ENCODE measurements at places on chromosomes 6 and 20.

GRCh38 chr6:43736211-43736786, 33.7 kb upstream of the VEGFA start:
- no peak for DNase-seq

- DNase-seq = no peak
Observed at GRCh38 chr6:112911959-112912358, 564.8 kb downstream of the RFPL4B start.

DNA sequence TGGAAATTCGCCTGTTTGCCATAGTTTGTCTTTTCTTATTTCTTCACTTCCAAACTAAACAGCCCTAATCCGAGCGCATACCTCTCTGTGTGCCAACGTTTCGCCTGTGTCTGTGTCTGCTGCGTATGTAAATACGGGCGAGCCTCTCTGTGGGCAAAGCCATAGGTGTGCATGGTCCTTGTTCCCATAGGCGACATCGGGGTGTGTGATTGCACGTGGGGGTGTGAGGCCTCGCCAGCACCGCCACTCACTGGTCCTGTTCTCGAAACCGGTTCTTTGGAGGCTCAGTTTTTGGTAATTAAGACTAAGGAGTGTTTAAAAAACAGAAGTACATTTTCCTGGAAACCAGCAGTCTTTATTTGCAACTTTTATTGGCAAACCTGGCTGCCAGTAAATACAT, 6.0 kb upstream of the FOXC1 start:
- DNase-seq = no peak

GRCh38 chr6:136788069-136788902, 4.0 kb downstream of the MAP3K5 start:
- no peak for DNase-seq

- DNase-seq = no peak
Observed at GRCh38 chr6:29510202-29510601, 22.4 kb upstream of the MAS1L start.

- no peak for DNase-seq
Observed at GRCh38 chr6:20709451-20709850, 175.2 kb downstream of the CDKAL1 start.

DNA sequence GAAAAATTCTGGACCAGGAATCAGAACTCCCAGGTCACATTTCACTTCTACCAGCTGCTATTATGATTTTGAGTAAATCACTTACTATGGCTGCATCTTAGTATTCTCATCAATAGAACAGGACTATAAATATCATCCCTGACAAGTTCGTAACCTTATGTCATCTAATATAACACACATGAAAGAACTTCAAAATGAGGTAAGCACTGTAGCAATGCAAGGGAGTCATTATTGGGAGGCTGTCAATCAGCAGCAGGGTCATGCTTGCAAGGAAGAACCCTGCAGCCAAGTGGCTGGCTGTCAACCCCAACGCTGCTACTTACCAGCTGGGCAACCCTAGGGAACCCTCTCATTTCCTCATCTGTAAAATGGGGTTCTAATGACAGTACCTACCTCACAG, 123.3 kb upstream of the B3GAT2 start:
- DNase-seq = no peak

DNA sequence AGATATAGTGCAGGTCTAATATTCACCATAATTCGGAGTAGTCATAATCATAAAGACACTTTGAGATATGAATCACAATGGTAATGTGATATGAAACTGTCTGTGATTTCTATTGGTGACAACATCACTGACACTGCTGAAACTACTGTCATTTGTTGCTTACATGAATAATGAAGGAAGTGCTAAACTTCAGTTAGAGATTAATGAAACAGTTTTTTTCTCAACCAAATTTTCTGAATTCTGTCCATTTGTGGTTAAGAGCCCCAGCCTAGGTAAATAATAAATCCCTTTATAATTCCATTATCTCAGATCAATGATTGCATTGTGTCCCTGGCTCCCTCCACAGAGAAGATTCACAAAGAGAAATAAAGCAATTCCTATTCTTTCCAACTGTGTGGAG, 122.6 kb downstream of the HIVEP2 start:
- no peak for DNase-seq

DNA sequence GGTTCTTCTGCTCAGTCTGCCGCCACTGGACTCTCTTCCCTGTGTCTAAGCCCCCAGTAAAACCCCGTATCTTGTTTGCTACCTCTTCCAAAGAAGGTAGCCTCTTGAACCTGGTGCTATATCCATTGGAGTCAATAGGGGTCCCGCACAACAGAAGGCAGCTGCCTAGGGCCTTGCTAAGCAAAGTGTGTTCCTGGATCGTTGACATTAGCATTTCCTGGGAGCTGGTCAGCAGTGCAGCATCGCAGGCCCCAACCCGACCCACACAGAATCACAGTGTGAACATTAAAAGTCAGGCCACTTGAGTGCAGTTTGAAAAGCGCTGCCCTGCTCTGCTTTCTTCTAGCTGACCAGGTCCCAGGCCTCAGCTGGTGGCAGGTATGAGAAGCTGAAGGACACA, 2.9 kb downstream of the ADA start:
- no peak for DNase-seq

- DNase-seq = peak; percentile 83
Observed at GRCh38 chr6:132715204-132715603, 1.3 kb upstream of the VNN1 start.

DNA sequence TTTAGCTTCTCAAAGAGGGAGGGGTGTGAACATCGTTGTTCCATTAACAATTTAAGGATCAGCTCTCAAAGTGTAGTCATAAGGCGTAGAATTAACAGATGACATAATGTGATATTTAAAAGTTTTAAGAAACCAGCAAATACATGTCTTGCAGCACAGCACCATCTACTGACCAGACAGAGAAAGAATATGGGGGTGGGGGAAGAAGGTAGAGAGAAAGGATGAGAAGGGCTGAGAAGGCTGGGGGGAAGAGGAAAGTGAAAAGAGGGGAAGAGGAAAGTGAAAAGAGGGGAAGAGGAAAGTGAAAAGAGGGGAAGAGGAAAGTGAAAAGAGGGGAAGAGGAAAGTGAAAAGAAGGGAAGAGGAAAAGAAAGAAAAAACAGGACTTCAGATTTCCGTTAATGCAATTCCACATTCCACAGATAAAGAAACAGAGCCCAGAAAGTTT, 80.9 kb downstream of the HAO1 start:
- DNase-seq = peak; percentile 72

DNA sequence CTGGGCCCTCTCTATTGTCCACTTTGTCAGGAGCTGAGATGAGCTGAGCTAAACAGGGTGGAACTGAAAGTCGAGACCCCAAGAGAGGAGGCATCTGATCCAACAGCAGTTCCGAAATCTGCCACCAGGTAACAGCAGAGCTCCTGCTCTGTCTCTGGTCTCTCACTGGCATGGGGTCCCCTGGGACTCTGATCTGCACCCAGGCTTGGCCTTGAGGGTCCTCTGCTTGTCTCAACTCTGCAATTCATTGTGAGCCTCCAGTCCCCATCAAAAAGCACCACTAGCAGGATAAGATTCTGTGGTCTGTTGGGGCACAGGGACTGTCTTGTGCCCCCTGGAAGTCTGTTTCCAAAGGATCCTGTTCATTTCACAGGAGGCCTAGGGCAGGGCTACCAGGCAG, 62.5 kb upstream of the TOP1 start:
- DNase-seq = no peak

- no peak for DNase-seq
Observed at GRCh38 chr6:119241111-119241465, 108.5 kb downstream of the MAN1A1 start.

GRCh38 chr6:128882991-128883611, at the start of gene LAMA2:
Gene LAMA2, plus strand, starts transcription at chr6:128883138. Its CDS starts 108 bp downstream, at chr6:128883246.
- DNase-seq = peak; percentile 84

GRCh38 chr6:159682810-159683209, 10.2 kb downstream of the SOD2 start:
- DNase-seq = no peak

DNA sequence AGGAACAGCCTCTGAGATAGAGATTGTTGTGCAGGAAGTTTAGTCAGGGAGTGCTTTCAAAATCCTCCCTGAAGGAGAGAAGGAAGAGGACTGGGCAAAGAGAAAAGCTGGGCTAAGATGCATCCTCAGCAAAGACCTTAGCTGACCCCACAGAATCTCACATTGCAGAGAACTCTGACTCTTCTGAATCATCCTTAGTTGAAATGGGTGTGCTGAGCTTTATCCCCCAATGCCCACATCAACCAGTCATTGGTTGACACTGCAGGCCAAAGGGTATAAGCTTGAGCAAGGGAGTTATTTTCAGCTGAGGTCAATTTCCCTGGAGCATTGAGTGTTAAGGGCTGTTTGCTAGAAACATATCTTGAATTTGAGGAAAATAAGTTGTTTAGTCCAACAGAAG, 732.2 kb downstream of the CBLN4 start:
- DNase-seq = no peak

DNA sequence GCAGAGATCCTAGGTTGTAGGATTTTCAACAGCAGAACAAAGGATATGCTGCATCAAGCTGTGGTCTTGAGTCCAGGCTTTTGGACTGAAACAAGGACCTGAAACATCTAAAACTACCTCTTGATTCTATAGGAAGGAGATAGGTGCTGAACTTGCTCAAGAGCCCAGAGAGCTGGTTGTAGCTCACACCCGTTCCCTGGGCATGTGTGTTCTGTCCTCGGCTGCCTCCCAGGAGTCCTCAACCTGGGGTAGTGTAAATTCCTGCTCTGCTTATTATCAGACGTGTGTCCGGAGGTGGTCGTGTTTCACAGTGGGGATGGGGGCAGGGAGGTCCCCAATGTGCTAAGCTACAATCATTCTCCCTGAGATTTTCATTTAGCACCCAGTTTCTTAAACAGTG, 4.8 kb downstream of the NOP56 start:
- DNase-seq = no peak

DNA sequence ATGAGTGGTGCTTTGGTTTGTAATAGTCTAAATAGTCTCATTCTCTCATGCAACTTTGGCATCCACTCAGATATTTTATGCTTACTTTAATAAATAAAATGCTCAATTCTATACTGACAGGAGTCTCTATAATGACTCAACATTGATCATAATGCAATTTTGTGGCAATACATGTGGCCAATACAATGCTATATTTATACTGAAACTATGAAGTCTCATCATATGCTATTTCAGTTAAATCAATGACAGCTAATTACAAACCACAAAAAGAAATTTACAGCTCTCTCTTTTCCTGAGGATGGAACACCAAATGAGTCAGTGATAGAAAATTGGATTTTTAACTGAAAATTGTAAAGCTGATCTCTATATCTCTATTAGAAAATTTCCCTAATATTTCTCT, 77.1 kb downstream of the WASF1 start:
- DNase-seq = no peak

GRCh38 chr6:71967436-71967835, 81.1 kb downstream of the RIMS1 start:
- DNase-seq = no peak

DNA sequence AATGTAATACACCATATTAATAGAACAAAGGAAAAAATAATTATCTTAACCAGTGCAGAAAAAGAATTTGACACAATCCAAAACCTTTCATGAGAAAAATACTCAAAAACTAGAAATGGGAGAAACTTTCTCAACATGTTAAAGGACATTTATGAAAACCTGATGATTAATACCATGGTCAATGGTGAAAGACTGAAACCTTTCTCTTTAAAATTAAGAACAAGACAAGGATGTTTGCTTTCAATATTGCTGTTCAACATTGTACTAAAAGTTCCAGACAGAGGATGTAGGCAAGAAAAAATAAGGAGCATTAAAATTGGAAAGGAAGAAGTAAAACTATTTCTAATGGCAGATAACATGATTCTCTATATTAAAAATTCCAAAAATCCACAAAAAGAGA, 981.3 kb upstream of the FLRT3 start:
- no peak for DNase-seq

- DNase-seq = no peak
Observed at GRCh38 chr6:66556936-66557335, 849.9 kb upstream of the EYS start.

DNA sequence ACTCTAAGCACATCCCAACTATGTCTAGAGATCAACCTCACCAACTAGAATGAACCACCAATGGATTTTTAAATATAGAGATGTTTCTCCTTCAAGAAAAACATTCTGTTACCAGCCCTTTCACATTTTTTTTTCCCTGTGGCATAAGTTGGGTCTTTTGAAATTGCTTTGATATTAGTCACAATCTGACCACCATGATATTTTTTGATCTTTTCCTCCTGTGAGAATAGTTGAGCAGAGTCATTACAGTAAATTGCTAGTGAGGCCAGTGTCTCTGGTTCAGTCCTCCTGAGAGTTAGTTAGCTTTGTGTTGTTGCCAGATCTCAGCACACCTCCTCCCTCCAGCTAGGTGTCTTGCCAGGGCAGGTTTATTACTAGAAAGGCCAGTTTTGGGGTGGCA, 79.7 kb upstream of the MYLIP start:
- no peak for DNase-seq

GRCh38 chr20:44129911-44130718, 56.9 kb downstream of the JPH2 start:
- DNase-seq = no peak

DNA sequence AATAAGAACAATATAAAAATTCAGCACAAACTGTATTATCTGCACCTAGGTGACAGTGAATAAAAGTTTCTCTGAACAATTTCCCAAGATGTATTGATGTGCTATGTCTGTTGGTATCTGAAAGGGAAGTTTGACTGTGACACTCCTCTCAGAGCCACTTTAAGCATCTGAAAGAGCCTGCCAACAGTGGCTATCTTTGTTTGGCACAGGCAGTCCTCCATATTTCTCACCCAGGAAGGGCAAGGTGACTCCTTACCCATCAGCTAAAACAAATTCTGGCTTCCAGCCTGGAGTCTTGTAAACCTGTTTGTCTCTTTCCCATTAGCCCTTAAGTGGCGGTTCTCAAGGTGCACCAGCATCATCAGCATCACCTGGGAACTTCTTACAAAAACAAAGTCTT, 122.4 kb upstream of the VGLL2 start:
- DNase-seq = no peak

DNA sequence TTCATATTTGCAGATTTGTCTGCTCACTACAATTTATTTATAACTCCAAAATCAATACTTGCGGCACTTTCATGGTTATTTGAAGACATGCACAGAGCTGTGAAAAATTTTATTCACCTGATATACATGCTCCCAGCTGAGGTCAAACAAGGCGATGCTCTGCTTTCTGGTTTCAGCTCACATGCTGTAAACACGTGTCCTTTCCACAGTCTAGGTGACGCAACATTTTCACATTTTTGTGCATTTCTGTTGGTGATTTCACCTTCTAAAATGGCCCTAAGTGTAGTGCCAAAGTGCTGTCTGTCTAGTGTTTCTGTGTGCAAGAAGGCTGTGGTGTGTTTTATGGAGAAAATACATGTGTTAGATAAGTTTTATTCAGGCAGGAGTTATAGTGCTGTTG, 650.5 kb downstream of the RNF144B start:
- no peak for DNase-seq

GRCh38 chr6:107132330-107132954, 17.1 kb upstream of the BEND3 start:
- peak; percentile 26 for DNase-seq

DNA sequence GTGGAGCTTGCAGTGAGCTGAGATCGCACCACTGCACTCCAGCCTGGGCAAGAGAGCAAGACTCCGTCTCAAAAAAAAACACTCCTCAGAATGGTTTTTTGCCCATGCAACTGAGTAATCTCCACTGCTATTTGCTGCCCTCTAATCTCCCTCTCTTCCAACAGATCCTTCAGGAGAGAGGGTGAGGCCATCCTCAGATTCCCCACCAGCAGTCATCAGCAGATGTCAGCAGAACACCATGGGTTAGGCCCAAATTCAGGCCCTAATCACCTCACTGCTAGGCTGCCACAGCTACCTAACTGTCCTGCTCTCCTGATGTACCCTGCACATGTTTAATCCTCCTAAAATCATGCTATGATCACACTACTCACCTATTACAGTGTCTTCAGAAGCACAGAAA, 63.2 kb upstream of the BEND6 start:
- DNase-seq = no peak

Data from Ammon's horn (tissue), 1 donor.